ENCODE measurements at places on chromosomes 1 and 21.

- no peak for DNase-seq
Observed at GRCh38 chr1:92230736-92231135, 13.0 kb downstream of the C1orf146 start.

GRCh38 chr21:16194788-16195537 lies 465.2 kb downstream of the USP25 start:
- no peak for DNase-seq

- no peak for DNase-seq
Observed at GRCh38 chr1:42945164-42945563, 13.5 kb downstream of the SLC2A1 start.

DNA sequence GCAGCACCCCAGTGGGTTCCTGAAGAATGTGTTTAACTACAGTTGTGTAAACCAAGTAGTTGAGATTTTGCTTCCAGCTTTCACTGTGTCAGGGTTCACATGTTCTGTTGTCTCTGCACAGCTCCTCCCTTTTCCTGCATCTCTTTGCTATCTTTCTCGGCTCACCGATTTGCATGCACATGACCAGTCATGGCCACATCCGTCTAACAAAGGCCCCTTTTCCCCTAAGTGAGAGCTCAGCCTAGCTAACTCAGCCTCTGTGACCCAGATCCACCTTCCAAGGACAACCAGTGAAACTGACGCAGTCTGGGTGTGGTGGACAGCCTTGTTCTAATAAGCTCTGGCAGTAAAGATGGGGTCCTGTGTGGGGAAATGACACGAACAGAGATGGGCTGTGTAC lies 101.1 kb downstream of the ZP4 start:
- no peak for DNase-seq

DNA sequence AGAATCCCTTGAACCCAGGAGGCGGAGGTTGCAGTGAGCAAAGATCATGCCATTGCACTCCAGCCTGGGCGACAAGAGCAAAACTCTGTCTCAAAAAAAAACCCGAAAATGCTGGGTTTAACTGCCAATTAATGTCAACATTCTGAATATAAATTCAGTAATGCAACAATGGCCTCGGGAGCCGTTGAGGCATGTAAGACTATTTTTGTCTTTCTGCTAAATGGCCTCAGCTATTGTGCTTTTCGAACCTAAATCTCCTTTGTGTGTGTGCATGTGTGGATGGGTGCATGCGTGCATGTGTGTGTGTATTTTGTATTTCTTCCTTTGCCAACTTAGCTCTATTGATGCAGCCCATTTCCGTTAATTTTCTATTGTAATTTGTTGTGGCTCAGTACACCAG lies 31.6 kb downstream of the CLIC4 start:
- no peak for DNase-seq
